ENCODE measurements at places on chromosomes 3 and 15.

GRCh38 chr3:39428745-39429201 lies 22.3 kb downstream of the RPSA start:
- DNase-seq = no peak

- DNase-seq = peak; percentile 91
Measured at GRCh38 chr15:66765478-66766281, 63.6 kb downstream of the SMAD6 start.

DNA sequence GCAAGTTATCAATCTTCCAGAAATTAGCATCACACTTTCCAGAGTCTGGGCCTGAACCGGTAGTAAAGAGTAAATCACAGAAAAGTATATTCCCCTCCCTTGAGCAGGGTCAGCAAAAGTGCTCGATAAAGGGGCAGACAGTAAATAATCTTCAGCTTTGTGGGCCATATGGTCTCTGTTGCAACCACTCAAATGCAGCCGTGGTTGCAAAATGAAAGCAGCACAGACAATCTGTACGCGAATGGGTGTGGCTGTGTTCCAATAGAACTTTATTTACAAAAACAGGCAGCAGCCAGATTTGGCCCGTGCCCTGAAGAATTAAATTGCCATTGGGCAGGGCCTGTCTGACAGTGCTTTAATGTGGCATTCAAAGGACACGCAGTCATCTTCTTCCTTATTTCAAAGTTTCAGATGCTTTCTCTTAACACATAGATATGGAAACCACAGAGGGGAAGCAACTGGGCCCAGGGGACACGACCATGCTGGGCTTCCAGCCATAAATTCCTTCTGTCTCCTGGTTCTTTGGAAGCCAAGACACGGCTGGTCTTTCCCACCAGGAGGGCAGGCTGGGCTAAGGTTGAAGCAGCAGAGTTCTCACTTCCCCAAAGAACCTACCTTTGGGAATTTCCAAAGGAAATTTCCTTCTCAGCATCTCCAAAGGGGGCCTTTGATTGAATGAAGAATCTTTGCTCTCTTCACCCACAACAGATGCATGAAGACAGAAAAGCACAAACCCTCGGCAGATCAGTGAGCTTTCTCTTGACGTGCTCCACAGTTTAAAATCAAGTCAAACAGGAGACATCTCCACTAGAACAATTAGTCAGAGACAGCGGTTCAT lies 489.8 kb upstream of the PROK2 start:
- no peak for DNase-seq

GRCh38 chr15:48644827-48645557 lies 517 bp downstream of the FBN1 start:
- no peak for DNase-seq

- DNase-seq = no peak
Measured at GRCh38 chr3:197501879-197502620, 53.7 kb downstream of the BDH1 start.

DNA sequence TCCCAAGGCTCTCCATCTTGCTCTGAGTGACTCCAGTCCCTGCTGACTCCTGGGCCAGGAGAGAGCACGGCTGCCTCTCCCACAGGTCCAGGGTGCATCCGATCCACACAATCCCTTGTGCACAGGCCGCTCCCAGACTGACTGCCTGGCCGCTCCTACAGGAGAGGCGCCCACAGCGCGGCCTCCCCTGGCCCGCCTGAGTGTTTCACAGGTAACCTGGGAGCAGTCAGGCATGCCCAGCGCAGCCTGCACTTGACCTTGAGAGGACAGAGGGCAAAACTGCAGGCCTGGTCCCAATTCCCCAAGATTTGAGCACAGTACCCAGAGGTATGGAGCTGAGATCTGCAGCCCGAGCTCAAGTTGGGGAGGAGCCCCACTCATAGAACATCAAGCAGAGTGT lies 490.2 kb downstream of the CNTN6 start:
- DNase-seq = no peak

GRCh38 chr3:24363242-24363641 lies 131.4 kb downstream of the THRB start:
- DNase-seq = no peak

DNA sequence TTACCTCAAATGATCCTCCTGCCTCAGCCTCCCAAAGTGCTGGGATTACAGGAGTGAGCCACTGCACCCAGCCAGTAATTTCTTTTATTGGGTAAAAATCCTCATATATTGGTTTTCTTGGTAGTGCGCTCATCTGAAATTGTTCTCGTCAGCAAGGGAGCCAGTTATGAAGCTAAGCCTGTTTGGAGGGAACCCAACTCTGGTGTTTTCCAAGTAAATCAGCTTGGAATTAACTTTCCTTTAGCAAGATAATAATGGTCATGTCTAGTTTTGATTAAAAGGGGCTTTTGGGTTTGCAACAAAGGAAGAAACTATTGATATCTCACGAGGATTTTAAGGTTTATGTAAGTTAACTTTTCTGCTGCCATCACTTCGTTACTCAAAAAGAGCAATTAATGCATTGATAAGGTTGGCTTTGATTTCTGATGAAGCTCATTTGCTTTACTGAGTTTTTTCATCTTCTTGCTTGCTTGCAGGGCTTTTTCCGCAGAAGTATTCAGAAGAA lies 72.7 kb downstream of the RARB start:
- DNase-seq = no peak

GRCh38 chr3:9976721-9977709 lies 9.6 kb downstream of the EMC3 start:
- DNase-seq = peak; percentile 63

DNA sequence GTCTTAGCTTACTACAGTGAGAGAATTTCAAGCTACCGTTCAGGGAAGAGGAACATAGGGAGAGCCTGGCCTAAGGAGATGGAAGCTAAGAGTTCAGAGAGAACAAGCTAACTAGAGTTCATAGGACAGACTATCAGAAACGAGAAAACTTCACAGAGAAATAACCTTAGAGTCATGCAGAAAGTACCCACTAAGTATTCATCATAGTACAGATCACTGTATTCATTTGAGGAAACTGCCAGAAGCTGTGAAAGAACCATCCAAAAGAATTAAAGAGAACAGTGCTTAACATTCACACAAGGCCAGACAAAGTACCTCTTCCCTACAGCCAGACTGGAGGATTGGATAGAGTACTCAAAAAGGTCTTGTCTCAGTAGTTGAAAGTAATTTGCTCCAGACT lies 15.2 kb upstream of the GBE1 start:
- no peak for DNase-seq

DNA sequence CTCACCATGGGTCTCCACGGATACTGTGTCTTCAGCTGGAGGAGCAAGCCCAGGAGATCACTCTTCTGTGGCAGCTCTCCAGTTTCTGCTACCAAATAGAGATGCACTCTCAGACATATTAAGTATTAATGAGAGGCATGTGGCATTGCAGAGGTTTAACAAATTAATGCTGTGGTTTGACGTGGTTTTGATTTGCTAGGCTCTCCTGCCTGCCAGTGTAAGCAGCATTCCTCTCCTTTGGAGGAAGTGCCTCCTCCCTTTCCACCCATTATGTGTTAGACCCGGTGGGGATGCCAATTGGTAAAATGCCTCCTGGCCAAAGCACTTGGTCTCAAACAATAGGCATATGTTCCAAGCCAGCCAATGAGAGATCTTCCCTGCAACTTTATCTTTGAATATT lies 124.8 kb downstream of the MYLK start:
- DNase-seq = no peak

- no peak for DNase-seq
Measured at GRCh38 chr3:66823009-66823397, 175.1 kb upstream of the KBTBD8 start.

- DNase-seq = no peak
Measured at GRCh38 chr3:144754076-144754783, 782.6 kb downstream of the DIPK2A start.

DNA sequence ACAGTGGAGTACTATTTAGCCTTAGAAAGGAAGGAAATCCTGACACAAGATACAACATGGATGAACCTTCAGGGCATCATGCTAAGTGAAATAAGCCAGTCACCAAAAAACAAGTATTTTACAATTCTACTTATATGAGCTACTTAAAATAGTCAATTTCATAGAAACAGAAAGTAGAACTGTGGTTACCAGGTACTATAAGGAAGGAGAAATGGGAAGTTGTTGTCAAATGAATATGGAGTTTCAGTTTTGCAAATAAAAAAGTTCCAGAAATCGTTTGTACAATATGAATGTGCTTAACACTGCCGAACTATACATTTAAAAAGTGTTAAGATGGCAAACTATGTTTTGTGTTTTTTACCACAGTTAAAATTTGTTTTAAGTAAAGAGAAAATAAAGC lies 26.8 kb downstream of the TRANK1 start:
- no peak for DNase-seq

- DNase-seq = no peak
Measured at GRCh38 chr3:115099986-115100571, 47.0 kb downstream of the ZBTB20 start.

DNA sequence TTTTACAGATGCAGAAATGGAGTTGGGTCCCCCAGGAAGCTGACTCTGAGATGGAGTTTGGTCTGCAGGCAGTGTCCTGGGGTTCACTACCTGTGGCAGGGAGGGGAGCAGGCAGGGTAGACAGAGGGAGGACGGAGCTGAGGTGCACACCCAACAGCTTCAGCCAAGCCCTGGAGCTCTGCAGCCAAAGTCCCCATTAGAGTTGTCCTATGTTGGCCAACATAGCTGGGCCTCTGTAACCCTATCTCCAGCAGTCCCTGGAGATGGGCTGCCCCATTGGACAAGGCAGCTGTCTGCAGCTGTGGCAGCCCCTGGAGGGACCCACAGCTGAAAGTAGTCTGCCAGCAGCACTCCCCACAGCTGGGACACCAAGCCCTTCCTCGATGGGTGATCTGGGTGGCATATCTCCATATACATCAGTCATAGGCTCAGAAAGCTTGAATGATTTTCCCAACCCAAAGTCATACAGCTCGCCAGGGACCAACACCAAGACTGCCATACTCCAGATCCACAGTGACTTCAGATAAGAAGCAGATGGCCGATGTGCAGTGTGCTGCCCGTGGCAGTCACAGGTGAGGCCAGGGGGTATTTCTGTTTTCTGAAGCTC lies 31.9 kb downstream of the STARD5 start:
- DNase-seq = no peak

DNA sequence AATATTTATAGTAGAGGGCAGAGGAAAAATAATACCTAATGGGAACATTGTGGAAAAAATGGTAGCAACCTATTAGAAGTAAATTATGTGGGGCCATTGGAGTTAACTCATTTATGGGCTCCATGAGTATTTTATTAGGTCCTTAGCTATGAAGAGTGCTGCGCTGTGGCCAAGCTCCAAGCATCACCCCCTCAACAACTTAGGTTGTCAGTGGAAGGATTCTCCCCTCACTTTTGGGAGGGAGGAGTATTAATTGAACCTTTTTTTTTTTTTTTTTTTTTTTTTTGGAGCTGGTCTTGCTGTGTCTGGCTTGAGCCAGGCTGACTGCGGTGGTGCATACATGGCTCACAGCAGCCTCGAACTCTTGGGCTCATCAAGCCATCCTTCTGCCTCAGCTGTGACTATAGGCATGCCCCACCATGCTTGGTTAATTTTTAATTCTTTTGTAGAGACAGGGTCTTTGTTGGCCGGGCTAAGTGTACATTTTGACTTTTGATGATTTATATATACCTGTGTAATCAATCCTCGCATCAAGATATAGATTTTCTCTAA lies 45.2 kb downstream of the TRIM71 start:
- DNase-seq = no peak
